CD4-positive, alpha-beta T cell treated with Interferon alpha-2 for 1 hour (primary cell): ENCODE measurements at places on chromosomes 7 and 10.

DNA sequence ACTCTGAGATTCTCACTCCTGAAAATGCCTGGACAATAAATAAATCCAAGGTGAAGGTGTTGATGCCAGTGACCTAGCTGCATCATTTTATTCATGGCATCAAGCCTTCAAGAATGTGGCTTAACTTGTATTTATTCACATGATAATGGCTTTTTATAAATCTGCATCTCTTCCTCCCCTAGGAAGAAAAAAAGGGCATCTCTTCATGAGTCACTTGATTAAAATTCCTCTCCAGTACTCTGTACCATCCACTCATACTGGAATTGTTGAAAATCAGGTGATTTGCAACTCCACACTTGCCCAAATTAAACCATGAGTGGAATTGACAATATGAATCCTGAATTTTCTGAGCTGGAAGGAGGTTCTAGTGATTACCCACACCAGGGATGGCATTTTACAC is 30.2 kb downstream of the PTPRE start:
- no peak for DNase-seq

DNA sequence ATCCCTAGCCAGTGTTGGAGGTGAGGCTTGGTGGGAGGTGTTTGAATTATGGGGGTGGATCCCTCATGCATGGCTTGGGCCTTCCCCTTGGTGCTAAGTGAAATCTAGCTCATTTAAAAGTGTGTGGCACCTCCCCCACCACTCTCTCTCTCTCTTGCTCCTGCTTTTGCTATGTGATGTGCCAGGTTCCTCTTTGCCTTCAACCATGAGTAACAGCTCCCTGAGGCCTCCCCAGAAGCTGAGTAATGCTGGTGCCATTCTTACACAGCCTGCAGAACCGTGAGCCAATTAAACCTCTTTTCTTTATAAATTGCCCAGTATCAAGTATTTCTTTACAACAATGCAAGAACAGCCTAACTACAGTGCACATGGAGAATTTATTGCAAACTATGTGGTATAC is 188.8 kb upstream of the POT1 start:
- DNase-seq: no peak

- DNase-seq: peak; percentile 12
Measured at GRCh38 chr7:96414931-96415292, 93.0 kb upstream of the SLC25A13 start.

GRCh38 chr7:150383710-150384397 is 4.7 kb downstream of the ZNF775 start:
- DNase-seq: no peak

- no peak for DNase-seq
Measured at GRCh38 chr10:65861249-65861648, 1064.6 kb upstream of the LRRTM3 start.
